ENCODE measurements at places on chromosomes 6 and 20. TPM values are rescaled to one million over a fixed set of nuclear protein-coding genes. Genes with fewer than 3 reads are reported as not detected.
A peak's percentile ranks its signal among the peaks of the same experiment; 100 is the strongest.

GRCh38 chr20:1001911-1002681 lies at the start of gene RSPO4:
RSPO4 (minus strand) TSS chr20:1002311; CDS start chr20:1002164, 147 bp downstream.
- DNase-seq = no peak

DNA sequence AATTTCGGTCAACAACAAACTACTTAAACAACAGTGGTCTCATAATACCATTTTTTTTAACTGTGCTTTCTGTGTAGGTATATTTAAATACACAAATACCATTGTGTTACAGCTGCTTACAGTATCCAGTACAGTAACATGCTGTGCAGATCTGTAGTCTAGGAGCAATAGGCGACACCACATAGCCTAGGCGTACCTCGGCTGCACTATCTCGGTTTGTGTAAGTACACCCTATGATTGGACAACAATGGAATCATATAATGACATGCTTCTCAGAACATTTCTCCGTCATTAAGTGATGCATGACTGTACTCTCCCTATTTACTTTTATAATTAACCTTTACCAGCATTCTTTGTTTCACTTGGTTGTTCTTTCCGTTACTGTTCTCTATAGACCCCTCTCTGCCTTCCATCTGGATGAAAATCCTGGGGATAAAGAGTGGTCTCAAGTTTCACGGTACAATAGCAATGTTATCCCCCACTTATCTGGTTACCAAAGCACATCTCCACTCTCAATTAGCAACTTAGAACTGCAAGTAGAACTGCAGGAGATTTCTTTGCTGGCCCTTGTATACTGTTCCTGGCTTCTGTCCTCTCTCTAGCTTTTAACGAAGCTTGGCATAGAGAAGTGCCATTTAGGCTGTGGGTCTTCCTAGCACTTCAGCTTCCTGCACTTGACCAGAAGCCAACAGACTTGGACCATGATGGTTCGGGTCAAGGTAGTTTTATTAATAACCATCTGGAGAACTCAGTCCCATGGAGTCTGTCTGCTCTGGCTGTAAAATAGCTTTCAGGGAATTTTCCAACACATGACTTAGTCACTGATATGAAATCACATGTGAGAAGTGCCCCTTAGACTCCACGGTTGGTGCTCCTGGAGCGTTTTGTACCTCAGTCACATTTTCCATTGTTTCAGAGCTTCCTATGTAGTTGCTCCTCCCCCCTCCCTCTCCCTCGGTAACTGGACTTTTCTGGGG lies 80.4 kb upstream of the POPDC3 start:
- DNase-seq = no peak

GRCh38 chr6:20715135-20715806 lies 181.0 kb downstream of the CDKAL1 start:
- DNase-seq = no peak

GRCh38 chr20:2800521-2801285 lies at the start of gene CPXM1:
CPXM1 (minus strand) TSS chr20:2800627; CDS start chr20:2800572, 55 bp downstream.
- DNase-seq = no peak

OPRL1 gene
- total RNA-seq = 0.38 TPM

DNA sequence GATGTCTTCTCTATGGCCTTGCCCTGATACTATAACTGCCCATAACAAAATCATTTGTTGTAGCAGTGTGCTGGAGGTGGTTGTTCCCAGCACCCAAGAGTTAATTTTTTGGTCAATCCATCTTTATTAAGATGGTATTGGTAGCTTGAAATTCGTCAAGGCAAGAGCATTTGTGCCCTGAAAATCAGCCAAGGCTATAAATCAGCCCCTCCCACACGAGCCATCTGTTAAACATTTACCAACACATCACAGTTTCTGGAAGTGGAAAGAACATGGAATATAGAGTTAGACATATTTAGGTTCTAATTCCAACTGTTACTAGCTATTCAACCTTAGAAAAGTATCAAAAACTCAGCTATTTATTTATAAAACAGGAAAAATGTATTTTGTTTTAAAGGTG lies 888.4 kb upstream of the GJE1 start:
- peak; percentile 28 for DNase-seq

PBX2 gene
- 80.1 TPM for total RNA-seq

GRCh38 chr6:170158296-170159021 lies 132.4 kb downstream of the DLL1 start:
- no peak for DNase-seq

HCK gene
- total RNA-seq = not detected

MUC22 gene
- total RNA-seq = not detected

DNA sequence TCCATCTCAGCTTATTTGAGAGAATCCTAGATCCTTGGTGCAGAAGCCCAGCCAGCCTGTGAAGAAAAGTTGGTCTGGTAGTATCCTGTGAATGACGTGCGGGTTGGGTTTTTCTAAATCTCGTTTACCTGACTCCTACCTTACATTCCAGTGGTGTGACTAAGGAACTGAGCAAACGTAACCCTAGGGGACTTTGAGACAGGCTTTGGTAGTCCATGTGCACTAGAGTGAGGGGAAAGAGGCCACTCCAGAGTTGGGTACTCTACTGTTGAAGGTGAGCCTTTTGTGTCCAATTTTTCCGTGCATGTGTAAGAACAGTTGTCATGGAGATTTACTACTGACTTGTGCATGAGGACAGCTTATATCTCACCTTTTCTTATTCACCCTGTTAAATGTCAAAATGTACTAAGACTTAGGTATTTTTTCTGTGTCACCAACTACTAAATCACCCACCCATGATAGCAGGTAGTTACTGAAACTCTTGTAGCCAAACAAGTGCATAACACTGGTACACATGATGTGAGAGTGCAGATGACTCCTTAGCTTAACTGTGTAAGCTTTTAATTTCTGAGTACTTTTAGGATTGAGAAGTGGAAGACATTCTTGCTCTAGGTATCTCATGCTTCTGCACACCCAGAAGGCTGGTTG lies 26.3 kb upstream of the PLCG1 start:
- no peak for DNase-seq

DNA sequence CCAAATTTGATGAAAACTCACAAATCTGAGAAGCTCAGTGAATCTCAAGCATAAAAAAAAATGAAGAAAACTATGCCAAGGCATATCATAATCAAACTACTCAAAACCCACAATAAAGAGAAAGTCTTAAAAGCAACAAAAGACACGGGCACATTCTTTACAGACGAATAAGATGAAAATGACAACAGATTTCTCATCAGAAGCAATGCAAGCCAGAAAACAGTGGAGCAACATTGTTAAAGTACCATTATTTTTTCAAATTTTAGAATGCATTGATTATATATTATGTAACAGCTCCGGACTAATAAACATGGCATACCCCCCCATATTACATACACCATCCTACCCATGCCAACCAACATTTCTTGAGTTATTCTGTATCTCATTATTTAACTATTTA lies 55.3 kb upstream of the INSM1 start:
- no peak for DNase-seq

GRCh38 chr20:45311589-45312211 lies 3.6 kb upstream of the MATN4 start:
- peak; percentile 33 for DNase-seq

AARS2 gene
- 23.9 TPM for total RNA-seq

DNA sequence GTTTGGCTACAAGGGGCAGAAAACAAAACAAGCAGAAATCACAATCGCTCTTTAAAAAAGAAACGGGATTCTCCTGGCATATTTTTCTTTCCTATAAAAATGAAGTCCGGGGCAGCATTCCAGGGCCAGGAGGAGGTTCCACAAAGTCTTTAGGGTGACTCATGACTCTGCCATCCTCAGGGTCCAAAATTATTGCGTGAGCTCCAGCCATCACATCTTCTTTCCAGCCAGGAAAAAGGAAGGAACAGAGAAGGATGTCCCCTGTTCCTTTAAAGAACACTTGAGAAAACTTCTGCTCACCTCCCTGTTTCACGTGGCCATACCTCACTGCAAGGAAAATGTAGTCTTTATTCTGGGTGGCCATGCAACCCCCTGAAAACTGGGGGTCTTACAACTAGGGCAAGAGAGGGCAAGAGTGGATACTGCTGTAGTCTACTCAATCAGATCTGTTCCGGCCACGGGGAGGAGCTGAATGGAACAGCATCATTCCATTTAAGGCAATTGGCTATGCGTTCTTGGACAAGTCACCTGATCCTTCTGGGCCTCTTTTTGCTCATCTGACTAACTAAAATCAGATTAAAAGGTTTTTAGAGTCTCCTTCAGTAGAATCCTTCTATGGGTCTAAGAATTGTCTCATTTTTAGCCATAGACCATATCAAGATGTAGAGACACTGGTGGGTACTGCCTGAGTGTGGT lies 49.4 kb downstream of the CTCFL start:
- no peak for DNase-seq

DNA sequence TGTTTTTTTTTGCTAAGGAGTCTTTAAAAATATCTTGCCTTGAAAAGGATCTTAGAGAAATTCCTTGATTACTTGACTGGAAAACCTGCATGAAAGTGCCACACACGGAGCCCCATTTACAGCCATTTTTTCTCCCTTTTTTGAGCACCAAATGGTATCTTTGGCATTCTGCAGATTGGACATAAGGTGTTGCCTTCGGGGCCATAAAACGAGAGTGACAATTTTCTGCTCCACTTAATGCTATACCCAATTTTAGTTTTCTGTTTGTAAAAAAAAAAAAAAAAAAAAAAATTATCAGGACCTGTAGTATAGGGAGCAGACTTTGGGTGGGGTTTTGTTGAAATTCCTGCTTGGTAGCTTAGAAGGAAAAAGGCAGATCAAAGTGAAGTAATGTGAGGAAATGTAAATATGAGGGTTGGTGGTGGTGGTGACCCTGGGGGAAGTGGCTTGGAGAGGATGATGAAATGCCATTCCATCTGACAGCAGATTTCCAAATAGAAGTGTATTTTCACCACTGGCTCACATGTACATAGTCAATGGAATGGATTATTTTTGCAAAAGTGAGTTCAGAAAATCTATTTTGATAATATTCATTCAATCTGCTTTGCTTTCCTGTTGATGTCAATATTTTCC lies 212.1 kb upstream of the SOX4 start:
- no peak for DNase-seq
